ENCODE measurements at places on chromosomes 3 and 15. TPM values are rescaled to one million over a fixed set of nuclear protein-coding genes. Genes with fewer than 3 reads are reported as not detected.

GRCh38 chr15:88663141-88663621 lies 24.4 kb downstream of the ISG20 start:
- DNase-seq = no peak

- no peak for DNase-seq
Observed at GRCh38 chr3:172711454-172711795, 558 bp upstream of the NCEH1 start.

DNA sequence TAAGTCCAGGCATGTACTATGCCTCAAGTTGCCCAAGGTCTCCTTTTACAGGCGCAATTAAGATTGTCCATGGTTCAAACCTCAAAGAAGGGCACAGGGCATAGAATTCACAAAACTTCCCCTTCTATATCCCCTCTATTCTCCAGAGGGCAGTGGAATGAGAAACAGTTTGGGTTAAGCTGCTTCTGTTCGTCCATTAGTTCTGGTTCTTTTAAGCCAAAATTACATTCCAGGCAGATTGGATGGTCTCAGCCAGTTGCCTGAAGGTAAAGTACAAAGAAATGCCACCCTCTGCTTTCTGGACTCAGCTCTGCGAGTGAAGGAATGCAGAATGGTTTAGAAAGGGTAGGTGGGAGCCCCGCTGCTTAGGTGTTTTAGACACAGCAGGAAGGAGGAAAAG lies 200.7 kb downstream of the GREM1 start:
- no peak for DNase-seq

DNA sequence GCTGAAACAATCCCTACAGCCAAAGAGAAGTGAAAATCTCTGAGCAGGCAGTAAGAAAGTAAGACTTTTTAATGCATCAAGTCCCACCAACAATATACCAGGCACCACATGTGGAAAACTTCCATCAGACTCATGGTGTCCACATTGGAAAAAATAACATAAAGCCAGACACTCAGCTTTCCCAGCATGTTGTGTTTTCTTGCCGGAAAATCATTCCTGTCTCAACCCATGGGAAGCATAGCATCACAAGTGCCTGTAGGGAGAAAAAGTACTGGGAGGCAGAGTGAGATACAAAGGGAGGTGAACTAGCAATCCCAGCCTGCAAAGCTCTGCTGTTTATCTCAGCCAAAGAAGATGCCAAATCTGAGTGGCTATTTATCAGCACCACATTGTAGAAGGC lies 868.9 kb downstream of the SI start:
- DNase-seq = no peak

- no peak for DNase-seq
Observed at GRCh38 chr3:121979734-121980449, 42.2 kb downstream of the ILDR1 start.

DNA sequence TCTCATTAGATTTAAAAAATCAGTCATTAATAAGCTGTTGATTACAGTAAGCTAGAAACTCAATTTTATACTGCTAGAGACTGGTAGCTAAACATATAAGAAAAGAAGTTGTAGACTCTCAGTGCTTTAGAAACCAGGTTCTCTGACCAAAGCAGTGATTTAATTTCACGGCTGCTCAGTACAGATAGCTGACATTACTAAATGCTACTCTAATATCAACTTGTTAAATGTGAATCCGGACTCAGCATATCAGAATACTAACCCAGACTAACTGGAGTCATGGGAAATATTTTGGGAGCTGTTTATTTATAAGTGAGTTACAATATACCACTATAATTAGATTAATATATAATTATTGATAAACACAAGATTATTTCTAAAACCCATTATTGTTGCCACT lies 80.4 kb downstream of the NEDD4 start:
- no peak for DNase-seq

DNA sequence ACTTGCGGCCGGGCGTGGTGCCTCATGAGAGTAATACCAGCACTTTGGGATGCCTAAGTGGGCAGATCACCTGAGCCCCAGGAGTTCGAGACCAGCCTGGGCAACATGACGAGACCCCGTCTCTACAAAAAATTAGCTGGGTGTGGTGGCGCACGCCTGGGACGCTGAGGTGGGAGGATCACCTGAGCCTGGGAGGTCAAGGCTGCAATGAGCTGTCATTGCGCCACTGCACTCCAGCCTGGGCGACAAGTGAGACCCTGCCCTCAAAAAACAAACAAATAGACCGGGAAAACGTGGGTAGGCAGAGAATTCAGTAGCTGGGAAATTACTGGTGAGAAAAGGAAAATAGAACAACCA lies 667 bp downstream of the UMPS start:
- no peak for DNase-seq

GRCh38 chr15:75725006-75725718 lies 12.5 kb upstream of the CSPG4 start:
- DNase-seq = no peak

DNA sequence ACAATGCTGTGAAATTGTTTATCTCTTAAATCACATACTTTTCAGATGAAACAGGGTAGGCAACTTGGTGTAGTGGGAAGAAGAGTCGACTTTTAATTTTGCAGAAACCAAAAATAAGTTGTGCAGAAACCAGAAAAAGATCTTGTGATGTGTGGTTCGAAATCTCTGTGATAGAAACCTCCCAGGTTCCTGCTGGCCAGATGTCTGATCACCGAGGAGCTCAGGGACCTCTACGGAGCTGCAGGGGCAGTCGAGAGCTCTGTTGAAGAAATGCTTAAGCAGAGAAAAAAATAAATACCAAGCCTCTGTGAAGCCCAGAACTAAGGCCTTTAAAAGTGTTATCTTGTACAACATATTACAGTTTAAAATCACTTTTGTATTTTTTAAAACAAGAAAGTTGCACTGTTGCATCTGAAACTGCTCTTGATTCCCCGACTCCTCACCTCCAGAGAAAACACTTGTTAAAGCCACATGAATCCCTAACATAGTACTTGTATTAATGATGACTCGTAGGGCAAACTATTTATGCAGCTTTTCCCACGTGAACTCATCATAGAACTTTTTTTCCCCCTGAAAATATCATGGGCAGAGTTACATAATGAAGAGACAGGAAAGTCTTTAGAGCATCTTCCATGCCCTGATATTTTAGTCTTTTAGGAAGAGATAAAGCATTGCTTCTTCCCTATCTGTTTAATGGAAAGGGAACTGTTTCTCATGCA lies 51.3 kb downstream of the CCK start:
- DNase-seq = no peak

- DNase-seq = no peak
Observed at GRCh38 chr3:33624756-33625155, 93.3 kb downstream of the CLASP2 start.

GRCh38 chr3:30355622-30356021 lies 250.8 kb upstream of the TGFBR2 start:
- no peak for DNase-seq

- DNase-seq = no peak
Observed at GRCh38 chr3:62209101-62209500, 164.2 kb downstream of the FEZF2 start.

DNA sequence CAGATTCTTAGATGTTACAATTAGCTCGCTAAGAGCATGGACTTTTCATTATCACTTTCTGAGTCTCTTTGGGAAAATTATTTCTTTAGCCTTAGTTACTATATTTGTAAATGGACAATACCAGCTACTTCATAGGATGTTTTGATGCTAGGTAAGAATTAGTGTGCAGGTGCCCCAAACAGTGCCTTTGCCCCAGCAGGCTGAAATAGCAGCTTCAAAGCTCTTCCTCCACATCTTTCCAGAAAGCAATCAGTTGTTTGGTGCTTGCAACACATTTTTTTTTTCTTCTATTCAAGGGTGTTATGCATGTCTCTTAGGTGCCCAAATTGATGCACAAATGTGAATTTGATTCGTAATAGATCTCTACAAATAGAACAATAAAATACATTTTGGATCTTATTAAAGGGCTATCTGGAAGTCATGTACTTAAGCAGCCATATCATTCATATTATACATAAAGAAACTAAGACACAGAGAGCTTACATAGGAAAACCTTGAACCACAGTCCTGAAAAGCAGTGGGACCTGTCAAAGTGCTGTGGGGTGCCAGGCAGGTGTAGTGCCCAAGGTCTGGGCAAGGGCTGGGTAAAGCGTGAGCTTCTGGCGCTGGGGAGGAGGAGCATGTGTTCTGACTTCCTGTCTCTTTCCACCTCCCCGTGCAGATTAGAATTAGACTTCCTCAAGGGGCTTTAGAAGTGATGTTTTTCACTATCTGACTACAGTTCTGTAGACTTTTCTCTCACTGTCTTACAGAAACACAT lies 62.9 kb downstream of the FNDC3B start:
- no peak for DNase-seq

- no peak for DNase-seq
Observed at GRCh38 chr3:57961177-57961827, 46.9 kb upstream of the FLNB start.

ANKRD63 gene
- 0.17 TPM for polyA plus RNA-seq

STRIT1 gene
- 1.5 TPM for polyA plus RNA-seq

C3orf49 gene
- polyA plus RNA-seq = 1.00 TPM

RETNLB gene
- polyA plus RNA-seq = not detected

COL7A1 gene
- polyA plus RNA-seq = 21.6 TPM
